Left ventricle myocardium inferior (tissue), 1 donor: ENCODE measurements at places on chromosomes 5 and 9. TPM values are rescaled to one million over a fixed set of nuclear protein-coding genes. Genes with fewer than 3 reads are reported as not detected.

The LCN9 gene
- total RNA-seq: not detected

The SHOC1 gene
- not detected for total RNA-seq

The PTGR1 gene
- total RNA-seq: 50.2 TPM

The LCNL1 gene
- 11.7 TPM for total RNA-seq

The PDLIM7 gene
- total RNA-seq: 54.4 TPM

The ZNF367 gene
- 3.9 TPM for total RNA-seq

- no peak overlapping the region for H3K4me3 ChIP-seq
- no peaks in the 10 kb centered on the region for H3K36me3 ChIP-seq
- no peaks in the 10 kb centered on the region for H3K27me3 ChIP-seq
- H3K4me1 ChIP-seq: no peaks in the 10 kb centered on the region
- no peak overlapping the region for H3K27ac ChIP-seq
- DNase-seq: no peak
Observed at GRCh38 chr5:5585751-5586341, 163.4 kb downstream of the ICE1 start.

DNA sequence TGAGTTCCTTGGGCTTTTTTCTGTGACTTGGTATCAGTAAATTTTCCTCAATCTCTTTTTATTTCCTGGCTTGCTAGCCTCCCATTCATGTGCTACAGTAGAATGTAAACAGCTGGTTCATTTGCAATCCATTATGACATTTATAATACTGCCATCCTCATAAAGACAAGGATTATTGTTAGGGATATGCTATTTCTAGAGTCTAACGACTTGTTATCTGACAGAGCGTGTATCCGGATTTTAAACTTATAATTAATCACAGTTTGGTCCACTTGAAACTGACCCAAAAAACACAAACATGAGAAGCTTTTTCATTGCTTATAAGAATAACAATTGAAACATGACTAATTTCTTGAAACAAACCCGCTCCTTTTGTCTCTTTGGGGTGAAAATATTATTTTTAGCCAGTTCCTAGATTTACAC is 585.8 kb downstream of the TLE4 start:
- no peak overlapping the region for H3K27ac ChIP-seq
- DNase-seq: no peak
- H3K36me3 ChIP-seq: no peaks in the 10 kb centered on the region
- no peak overlapping the region for H3K4me3 ChIP-seq
- no peaks in the 10 kb centered on the region for H3K27me3 ChIP-seq

DNA sequence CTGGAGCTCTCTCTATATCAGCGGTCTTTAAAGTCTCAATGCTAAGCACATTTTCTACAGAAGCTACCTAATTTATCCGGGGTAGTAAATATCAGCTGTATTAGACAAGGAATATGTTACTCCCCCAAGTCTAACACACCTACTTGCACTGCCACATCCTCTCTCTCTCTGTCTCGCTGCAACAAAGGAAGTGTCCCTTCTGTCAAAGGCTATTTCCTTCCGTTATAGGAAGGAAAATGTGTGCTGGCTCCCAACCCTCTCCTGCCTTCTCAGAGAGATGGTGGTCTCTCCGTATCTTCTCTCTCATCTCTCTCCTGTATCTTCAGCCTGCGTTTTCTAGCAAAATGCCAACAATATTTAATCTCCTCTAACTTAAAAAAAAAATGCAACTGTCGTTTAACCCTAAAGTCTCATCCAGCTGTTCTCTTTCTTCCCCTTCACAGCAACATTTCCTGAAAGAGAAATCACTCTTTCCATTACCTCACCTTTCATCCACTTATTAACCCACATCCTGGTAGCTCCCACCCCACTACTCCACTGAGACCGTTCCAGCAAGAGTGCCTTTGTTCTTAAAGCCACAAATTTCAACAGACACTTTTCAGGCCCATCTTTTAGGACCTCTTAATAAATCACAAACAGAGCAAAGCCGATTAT is 2.3 kb downstream of the TTF1 start:
- peaks cover 39% of the 10 kb centered on the region for H3K36me3 ChIP-seq
- no peak for DNase-seq
- H3K4me3 ChIP-seq: no peak overlapping the region

GRCh38 chr5:72559866-72560766 is 52.9 kb upstream of the ZNF366 start:
- H3K4me1 ChIP-seq: peaks cover 36% of the 10 kb centered on the region
- no peak for DNase-seq
- H3K36me3 ChIP-seq: no peaks in the 10 kb centered on the region
- H3K27ac ChIP-seq: peak overlapping the region; percentile 60
- H3K27me3 ChIP-seq: no peaks in the 10 kb centered on the region

DNA sequence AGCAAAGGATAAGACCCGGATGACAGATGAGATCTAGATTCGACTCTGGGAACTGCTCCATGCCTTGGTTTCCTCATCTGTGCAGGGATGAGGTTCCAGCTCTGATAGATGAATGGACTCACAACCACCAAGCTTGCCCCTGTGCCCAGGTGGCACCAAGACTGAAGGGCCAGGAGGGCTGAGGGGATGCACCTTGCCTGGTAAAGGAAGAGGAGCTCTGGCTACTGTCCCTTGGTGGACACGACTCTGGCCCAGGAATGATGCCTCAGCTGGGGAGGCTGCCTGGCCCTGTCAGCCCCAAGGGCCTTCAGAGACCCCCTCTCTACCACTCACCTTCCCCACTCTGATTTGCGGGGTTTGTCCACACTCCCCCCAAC is 24.9 kb upstream of the ANXA6 start:
- H3K27ac ChIP-seq: no peak overlapping the region
- H3K4me1 ChIP-seq: peaks cover 15% of the 10 kb centered on the region
- no peak for DNase-seq
- peaks cover 66% of the 10 kb centered on the region for H3K36me3 ChIP-seq
- H3K4me3 ChIP-seq: no peak overlapping the region

GRCh38 chr9:93156475-93157008 is 22.5 kb upstream of the NINJ1 start:
- H3K36me3 ChIP-seq: no peaks in the 10 kb centered on the region
- no peaks in the 10 kb centered on the region for H3K27me3 ChIP-seq
- H3K4me3 ChIP-seq: no peak overlapping the region

DNA sequence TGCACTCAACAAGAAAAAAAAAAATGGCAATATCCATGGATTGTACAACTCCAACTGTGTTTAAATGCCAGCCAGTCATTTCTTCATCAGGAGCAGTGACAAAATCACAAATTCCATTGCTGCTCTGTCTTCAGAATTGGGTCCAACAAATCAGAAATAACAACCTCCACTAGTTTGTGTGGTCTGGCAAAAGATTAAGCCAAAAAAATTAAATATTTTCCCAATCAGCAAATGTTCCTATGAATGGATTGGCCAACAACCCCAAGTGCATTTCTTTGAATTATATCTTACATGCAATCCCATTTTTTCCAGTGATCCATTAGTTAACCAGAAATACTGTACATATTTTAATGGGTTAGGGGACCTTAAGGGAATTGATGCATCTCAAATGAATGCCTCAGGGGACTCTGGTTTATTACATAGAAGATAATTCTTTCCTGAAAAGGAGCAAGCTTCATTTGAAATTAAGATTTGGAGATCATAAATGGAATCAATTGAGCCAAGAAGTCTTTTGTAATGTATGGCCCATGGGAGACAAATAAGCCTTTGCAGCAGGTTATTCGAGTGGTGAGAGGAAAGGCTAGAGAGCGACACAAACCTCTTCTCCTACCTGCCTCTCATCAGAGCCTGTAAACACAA is 131.8 kb downstream of the TLE1 start:
- H3K36me3 ChIP-seq: no peaks in the 10 kb centered on the region
- H3K4me1 ChIP-seq: peaks cover 28% of the 10 kb centered on the region
- H3K27me3 ChIP-seq: peaks cover 5% of the 10 kb centered on the region
- no peak for DNase-seq
- H3K4me3 ChIP-seq: no peak overlapping the region

DNA sequence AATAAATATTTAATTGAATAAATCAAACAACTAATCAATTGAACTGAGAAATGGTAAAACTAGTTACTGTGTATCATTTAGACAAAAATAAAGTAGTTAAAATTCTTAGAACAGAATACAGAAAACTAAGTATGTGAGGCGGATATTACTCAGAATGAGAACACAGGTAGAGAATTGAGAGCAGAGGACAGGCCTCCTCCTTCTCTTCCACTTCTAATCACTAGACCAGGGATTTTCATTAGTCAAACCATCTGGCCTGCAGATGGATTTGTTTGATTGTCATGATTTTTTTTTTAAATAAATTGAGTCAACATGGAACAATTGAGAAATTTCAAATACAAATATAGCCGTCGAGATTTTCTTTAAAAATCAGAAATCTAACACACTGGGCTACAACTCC is 198.6 kb upstream of the HMHB1 start:
- H3K4me3 ChIP-seq: no peak overlapping the region
- no peak for DNase-seq
- H3K27me3 ChIP-seq: no peaks in the 10 kb centered on the region
- peaks cover 4% of the 10 kb centered on the region for H3K4me1 ChIP-seq
- H3K36me3 ChIP-seq: no peaks in the 10 kb centered on the region
- H3K27ac ChIP-seq: no peak overlapping the region

DNA sequence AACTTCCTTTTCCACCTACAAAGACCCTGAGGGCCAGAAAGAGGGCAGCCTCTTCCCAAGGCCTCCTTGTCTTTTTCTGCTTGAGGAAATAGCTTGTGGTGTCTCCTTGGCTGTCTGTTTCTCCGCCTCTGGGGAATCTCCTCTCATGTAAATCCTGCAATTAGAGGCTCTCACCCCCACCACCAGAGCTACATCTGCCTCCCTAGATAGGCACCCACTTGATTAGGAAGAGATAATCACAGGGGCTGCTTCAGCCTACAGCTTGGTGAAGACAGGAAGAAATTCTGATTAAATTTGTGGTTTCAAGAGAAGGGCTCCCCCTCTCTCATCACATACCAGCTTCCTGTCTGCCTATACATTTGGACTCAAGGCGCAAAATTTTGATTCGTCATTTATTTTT is 75.6 kb downstream of the TLR4 start:
- peak overlapping the region; percentile 25 for H3K27ac ChIP-seq
- H3K27me3 ChIP-seq: no peaks in the 10 kb centered on the region
- no peak for DNase-seq
- H3K36me3 ChIP-seq: no peaks in the 10 kb centered on the region

DNA sequence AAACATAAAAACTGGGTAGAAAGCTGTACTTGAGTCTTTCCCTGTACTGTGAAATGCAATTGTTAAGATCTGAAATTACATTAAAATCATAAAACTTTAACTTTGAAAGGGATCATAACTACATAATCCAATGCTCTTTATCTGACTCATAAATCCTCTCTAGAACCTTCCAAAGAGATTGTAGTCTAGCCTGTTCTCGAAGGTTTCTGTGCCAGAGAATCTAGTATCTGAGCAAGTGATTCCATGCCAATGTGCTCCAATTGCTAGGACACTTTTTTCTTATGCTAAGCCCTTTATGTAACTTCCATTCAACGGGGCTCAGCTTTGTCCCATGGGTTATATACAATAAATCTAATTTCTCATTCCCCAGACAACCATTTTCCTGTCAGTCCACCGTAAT is 21.1 kb downstream of the DDX31 start:
- no peaks in the 10 kb centered on the region for H3K4me1 ChIP-seq
- H3K36me3 ChIP-seq: peaks cover 87% of the 10 kb centered on the region
- no peaks in the 10 kb centered on the region for H3K27me3 ChIP-seq
- H3K4me3 ChIP-seq: no peak overlapping the region
- DNase-seq: no peak

DNA sequence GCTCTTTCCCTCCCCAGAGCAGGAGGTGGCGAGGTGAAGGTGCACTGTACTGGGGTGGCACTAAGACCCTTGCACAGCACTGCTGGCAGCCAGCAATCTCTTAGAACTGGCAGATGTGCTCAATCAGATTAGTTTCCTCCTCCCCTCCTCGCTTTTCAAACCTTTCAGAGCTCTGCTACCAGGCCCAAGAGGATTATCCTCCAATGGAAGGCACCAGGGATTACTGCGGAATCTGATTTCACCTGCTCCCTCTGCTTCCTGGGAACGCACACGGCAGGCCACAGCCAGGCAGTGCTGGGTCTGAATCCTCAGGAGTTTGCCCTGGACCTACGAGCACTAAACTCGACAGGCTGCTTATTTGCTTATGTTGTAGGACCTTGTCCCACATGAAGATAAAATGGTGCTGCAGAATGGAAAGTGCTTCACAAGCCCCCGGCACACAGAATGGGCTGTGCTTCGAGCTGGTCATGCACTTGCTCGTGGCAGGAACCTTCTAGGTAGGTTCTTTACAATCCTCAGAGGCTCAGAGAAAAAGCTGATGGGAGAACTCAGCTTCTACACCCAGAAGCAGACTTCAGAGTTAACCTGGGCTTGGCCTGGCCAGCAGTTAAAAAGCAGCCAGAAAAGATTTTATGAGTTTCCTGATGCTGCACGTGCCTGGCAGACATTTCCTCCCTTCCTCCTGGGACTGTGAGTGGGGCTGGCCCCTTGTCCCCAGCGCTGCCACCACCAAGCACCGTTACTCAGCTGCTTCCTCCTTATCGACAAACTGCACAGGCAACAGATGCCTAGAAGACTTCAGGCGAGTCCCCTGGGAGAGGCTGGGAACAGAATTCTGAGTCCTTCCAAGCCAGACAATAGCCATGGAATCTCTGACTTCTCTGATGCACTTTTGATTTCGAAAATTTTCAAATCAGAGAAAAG is 33.1 kb downstream of the FABP6 start:
- DNase-seq: no peak
- no peaks in the 10 kb centered on the region for H3K27me3 ChIP-seq
- no peak overlapping the region for H3K27ac ChIP-seq
- H3K4me1 ChIP-seq: peaks cover 35% of the 10 kb centered on the region

- H3K27ac ChIP-seq: peak overlapping the region; percentile 87
- H3K4me1 ChIP-seq: peaks cover 59% of the 10 kb centered on the region
- DNase-seq: peak; percentile 25
- H3K27me3 ChIP-seq: no peaks in the 10 kb centered on the region
Observed at GRCh38 chr9:75891771-75892215, 1.3 kb downstream of the PCSK5 start.

DNA sequence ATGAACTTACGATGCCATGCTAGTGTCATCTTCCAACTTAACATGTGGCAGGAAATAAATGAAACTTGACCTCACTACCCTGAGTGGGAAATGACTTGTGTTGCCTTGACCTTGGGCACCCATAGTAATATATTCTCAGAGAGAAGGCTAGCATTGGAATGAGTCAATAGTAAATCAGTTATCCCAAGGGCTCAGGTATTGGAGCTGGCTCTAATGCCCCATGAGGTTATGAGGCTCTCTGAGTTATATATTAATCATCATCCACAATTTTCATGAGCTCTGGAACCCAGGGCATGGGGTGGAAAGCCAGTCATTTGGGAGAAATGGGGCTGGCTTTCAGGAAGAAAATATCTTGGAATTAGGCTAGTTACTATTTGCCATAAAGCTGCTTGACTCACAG is 42.4 kb upstream of the SMIM32 start:
- no peak overlapping the region for H3K4me3 ChIP-seq
- no peaks in the 10 kb centered on the region for H3K4me1 ChIP-seq
- no peaks in the 10 kb centered on the region for H3K36me3 ChIP-seq

GRCh38 chr9:131960851-131961495 is 118.7 kb downstream of the MED27 start:
- H3K36me3 ChIP-seq: no peaks in the 10 kb centered on the region
- peaks cover 20% of the 10 kb centered on the region for H3K4me1 ChIP-seq
- no peak for DNase-seq

DNA sequence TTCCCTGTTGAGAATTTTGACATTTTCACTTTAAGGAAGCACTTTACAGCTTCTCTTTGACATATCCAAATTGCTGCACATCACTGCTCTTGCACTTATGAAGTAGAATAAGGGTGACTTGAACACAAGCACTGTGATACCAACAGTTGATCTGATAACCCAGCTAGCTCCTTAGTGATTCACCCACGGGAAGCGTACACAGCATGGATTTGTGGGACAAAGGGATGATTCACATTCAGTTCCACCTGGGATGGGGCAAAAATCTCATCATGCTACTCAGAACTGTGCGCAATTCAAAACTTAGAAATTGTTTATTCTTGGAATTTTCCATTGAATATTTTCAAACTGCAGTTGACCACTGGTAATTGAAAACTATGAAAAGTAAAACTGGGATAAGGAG is 1565.5 kb upstream of the CDH9 start:
- no peak for DNase-seq
- H3K4me1 ChIP-seq: no peaks in the 10 kb centered on the region
- H3K4me3 ChIP-seq: no peak overlapping the region
- no peaks in the 10 kb centered on the region for H3K36me3 ChIP-seq
